ENCODE measurements at places on chromosomes 13 and 19.

DNA sequence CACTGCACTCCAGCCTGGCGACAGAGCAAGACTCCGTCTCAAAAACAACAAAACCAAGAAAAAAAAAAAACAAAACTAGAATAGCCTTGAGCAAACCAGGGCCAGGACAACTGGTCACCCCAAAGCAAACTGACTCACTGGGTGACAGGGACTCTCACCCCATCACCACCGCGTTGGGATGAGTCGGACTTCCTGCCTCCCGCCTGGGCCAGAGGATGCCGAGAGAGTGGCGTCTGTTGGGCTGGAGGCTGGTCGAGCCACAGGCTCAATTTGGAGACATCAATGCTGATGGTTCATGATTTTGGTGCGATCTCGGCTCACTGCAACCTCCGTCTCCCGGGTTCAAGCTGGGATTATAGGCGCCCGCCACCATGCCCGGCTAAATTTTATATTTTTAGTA is 11.6 kb downstream of the TMPRSS9 start:
- DNase-seq: no peak

DNA sequence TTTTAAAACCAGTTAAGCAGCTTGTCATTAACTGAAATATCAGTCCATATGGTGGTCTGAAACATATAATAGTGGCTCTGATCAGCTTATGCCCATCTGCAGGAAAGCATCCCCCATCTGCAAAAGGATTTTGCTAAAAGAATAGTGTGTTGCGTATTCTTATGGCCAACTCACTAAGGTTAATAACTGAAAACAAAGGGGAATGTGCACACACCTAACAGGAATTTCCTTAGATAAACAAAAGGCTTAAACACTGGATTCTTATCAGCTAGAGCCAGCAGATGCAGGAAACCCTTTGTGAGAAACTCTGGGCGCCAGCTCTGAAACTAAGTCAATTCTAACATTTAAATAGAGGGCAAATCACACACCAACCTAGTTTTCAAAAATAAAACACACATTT is 22.1 kb downstream of the VPS36 start:
- no peak for DNase-seq

DNA sequence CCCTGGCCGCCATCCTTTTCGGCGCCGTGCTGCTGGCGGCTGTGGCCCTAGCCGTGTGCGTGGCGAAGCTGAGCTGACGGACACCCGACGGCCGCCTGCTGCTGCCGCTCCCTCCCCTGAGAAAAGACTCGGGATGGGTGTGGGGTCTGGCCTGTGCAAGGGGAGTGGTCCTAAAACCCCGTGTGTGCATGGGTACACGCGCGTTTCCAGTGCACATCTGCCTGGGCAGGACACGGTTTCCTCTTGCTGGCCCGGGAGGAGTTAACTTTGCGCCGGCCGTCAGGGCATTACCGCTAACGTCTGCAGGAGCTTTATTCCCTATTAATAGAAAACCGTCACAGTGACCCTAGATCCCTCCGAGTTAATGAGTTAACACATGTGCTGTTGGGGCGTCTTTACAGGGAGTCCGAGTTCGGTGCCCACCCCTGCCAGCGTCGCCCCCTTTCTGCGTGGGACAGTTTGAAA is 1.3 kb downstream of the RGS9BP start:
- DNase-seq: no peak

DNA sequence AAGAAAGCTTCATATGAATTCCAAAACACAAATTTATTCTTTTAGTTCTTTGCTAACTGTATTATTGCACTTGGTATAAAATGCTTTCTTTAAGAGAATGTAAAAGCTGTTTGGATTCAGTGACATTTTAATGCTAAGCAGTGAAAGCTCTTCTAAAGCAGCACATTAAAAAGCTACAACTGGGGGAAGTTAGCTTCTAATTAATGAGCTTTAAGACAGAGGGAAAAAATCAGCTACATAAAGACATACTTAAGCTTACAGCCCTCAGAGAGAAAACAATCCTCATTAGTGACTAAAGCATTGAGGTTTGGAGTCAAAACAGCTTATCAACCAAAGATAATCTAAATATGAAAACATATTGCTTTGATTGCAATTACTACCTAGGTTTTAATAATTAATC is 1222.2 kb upstream of the SPRY2 start:
- no peak for DNase-seq

DNA sequence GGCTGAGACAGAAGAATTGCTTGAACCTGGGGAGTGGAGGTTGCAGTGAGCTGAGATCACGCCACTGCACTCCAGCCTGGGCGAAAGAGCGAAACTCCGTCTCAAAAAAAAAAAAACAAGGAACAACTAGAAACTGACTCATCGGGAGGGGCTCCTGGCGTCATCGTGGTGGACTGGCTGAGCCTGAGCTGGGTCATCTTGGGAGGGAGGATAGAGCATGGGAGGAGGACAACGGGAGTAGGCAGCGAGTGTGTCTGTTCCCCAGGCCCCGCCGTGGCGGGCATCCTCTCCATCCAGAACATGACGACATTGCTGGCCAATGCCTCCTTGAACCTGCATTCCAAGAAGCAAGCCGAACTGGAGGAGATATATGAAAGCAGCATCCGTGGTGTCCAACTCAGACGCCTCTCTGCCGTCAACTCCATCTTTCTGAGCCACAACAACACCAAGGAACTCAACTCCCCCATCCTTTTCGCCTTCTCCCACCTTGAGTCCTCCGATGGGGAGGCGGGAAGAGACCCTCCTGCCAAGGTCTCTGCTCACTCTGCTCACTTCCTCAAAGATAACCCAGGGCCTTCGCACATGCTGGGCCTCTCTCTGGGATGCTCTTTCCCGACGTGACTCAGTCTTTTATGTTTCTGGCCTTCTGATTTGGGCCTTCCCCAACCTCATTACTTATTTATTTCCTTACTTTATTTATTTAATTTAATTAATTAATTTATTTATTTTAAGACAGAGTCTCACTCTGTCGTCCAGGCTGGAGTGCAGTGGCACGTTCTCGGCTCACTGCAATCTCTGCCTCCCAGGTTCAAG is 16.6 kb downstream of the DDX39A start:
- no peak for DNase-seq

DNA sequence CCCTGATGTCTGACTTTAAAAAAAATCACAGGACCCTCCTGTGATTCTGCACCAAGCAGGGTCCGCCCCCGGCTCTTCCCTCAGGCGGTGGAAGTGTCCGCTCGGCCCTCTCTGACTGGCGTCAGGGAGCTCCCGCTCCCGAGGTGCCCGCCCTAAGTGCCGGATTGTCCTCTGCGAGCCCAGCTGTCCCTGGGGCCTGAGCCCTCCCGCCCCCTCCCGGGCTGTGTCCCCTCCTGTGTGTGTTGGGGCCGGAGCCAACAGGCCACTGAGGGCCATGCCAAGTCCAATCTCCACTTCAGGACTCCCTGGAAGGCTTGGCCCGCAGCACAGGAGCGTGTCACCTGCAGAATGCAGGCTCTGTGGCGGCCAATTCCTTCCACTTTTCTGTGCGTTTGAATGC is 25.4 kb downstream of the MAP2K2 start:
- no peak for DNase-seq

- no peak for DNase-seq
These were observed 27.9 kb downstream of the ENOX1 start for GRCh38 chr13:43758834-43759233.

GRCh38 chr13:51832471-51833152 is 12.4 kb downstream of the TMEM272 start:
- no peak for DNase-seq

- no peak for DNase-seq
These were observed 1024.0 kb upstream of the PCDH9 start for GRCh38 chr13:68254151-68254550.

DNA sequence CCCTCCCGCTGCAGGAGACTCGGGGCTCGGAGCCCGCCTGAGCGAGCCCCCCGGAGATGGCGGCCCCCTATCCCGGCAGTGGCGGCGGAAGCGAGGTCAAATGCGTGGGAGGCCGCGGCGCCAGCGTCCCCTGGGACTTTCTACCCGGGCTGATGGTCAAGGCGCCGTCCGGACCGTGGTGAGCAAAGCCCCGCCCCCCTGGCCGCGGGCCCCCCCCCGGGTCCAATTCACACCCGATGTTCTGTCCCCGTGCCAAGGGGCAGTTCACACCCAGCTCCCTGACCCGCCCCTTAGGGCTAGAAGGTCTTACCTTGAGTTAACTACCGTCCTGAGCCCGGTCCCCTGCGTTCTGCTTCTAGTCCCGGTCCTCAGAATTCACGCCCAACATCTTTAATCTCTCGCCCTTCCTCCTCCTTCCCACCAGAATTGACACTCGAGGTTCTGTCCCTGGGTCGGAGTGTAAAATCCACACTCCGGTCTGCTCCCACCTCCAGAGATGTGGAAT is 1.4 kb downstream of the NPAS1 start:
- no peak for DNase-seq

DNA sequence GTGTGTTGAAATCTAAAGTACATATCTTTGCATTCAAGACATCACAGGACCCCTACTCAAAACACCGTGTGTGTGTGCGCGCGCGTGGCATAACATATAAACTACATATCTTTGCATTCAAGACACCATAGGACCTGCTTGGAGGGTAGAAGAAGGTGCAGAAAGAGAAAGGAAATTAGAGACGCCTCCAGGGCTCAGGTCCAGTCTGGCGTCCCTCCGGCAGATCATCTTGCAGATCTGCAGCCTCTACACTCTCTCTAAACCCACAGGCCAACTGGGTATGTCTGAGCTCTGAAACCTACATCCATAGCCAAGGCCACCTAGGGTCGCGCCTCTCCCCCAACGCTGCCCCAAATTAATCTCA is 659 bp upstream of the PAFAH1B3 start:
- no peak for DNase-seq

DNA sequence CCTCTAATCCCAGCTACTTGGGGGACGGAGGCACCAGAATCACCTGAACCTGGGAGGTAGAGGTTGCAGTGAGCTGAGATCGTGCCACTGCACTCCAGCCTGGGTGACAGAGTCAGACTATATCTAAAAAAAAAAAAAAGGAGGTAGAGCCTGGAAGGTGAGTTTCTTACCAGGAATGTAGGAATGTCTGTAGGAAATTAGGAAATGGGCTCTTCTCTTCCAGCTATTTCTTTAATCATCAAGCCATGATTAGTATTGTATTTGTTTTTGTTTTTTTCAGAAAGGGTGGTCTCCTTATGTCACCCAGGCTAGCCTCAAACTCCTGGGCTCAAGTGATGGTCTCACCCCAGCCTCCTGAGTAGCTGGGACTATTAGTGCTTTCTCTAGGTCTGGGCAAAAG is 26.3 kb upstream of the SERP2 start:
- no peak for DNase-seq

DNA sequence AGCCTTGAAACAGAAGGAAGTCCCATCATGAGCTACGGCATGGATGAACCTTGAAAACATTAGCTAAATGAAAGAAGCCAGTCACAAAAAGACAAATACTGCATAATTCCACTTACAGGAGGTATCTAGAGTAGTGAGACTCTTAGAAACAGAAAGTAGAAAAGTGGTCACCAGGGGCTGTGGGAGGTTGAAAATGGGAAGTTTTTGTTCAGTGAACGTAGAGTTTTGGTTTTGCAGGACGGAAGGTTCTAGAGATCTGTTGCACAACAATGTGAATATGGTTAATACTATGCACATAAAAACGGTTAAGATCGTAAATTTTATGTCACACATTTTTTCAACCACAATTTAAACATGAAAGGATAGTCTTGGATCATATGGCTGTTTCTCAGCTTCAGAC is 11.9 kb upstream of the SLC10A2 start:
- DNase-seq: no peak

DNA sequence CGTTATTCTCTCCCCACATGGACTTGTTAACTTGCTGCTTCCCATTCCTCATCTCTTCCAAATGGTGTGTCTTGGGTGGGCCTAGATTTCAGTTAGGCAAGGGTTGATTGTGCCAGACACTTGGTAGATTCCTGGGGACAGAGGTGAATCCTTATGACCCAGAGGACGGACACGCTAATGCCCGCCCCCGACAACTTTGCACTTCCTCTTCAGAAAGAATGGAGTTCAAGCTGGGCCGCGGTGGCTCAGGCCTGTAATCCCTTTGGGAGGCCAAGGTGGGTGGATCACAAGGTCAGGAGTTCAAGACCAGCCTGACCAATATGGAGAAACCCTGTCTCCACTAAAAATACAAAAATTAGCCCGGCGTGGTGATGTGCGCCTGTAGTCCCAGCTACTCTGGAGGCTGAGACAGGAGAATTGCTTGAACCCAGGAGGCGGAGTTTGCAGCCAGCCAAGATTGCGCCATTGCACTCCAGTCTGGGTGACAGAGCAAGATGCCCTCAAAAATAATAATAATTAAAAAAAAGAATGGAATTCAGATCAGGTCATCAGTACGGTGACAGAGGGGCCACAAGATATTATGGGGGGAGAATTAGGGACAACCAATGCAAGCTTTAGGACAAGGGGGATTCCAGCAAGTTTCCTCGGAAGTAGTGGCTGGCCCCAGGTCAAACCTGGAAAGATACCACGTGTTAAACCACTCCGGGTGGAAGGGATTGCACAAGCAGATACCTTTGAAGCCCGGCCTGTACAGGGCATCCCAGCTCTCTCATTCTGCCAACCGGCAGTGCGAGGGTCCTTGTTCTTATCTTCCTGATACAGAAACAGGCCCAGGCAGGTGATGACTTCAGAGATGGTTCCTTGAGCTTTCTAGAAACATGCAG is 2.7 kb downstream of the MYO9B start:
- DNase-seq: no peak

- no peak for DNase-seq
These were observed 627.9 kb upstream of the KLF12 start for GRCh38 chr13:74761801-74762757.

DNA sequence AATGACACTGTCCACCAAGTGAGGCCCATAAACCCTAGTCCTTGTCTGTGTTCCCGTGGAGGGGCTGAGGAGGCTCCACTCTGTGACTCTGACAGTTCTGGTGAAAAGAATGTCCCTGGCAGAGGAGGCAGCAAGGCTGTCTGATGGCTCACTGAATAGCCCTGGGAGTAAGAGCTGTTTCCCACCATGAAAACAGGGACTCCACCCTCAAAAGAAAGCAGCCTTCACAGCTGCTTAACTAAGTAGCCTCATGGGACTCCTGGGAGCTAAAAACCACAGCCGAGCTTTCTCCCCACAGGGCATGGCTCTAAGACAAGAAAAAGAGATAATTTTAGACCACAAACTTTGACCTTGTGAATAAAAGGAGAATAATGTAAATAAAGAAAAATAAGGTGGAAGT is 135.1 kb upstream of the FRY start:
- DNase-seq: no peak

DNA sequence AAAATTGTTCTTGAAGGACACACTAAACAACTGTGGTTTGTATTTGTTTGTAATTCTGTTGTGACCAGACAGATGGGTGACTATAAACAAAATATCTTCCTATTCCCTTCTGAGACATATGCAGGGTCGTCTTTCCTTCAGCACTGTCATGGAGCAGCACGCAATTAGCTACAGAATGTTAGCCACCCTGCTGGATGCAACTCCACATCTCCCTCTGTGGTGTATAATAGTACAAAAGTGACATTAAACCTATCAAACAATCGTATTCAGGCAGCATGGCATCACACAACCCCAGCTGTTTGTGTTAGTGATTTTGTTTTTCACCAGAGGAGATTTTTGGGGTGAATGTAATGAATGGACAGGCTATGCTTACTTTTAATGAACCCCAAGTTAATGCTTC is 146.2 kb downstream of the GPC6 start:
- DNase-seq: no peak
